Fibroblast of villous mesenchyme (primary cell): ENCODE measurements at places on chromosomes 5 and 9. TPM values are rescaled to one million over a fixed set of nuclear protein-coding genes. Genes with fewer than 3 reads are reported as not detected.

DNA sequence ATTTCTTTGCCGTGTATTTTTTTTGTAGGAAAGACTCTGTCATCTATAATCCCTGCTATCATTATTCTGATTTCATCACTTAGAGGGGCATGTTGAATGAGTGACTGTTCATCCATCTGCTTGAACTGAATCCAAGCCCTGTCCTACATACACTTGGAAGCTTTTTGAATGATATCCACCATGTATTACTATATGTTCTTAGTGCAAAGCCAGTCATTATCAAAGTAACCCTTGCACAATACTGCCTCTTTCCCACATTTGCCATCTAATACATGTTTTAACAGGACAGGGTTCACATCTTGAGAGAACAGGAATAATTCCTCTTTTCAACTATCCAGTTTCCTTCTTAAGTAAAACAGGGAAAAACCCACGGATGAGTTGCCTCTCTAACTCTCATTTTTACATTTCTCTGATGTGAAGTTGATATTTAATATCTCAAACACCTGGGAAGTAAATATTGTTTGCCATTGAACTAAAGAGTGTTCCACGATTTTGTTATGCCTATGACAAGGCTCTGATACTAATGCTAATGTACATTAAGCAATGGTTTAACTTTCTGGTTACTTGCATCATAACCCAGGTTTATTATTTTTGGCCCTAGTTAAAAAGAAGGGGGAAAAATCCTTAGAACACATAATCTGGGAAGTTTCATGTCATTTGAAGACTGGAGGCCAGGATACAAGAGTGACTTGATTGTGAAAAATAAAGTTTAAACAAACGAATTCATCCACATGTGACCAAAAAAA is 103.7 kb upstream of the TARS1 start:
- no peak for DNase-seq

DNA sequence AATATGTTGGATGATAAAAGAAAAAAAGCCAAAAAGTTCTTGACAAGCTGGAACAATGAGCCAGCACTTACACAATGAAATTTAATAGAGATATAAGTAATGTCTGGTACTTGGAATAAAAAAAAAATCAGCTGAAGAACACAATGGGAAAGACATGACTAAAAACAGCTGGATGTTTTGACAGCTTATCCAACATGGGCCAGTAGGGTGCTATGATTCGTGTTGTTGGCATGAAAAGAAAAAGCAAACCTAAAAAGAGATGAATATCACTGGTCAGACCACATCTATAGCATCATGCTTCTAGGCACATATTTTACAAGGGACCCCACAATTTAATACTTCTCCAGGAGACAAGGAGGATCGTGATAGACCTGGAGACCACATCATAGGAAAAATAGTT is 175.3 kb downstream of the ARL15 start:
- no peak for DNase-seq

GRCh38 chr9:71306134-71306533 is 184.7 kb upstream of the TRPM3 start:
- DNase-seq: no peak

GRCh38 chr5:65152131-65152530 is 329.6 kb downstream of the ADAMTS6 start:
- peak; percentile 66 for DNase-seq

- DNase-seq: no peak
Observed at GRCh38 chr9:110499608-110500007, 79.9 kb downstream of the SVEP1 start.

GRCh38 chr5:132475987-132476875 is 14.3 kb downstream of the IRF1 start:
- no peak for DNase-seq

- no peak for DNase-seq
Observed at GRCh38 chr5:99369797-99370593, 441.2 kb upstream of the CHD1 start.

- no peak for DNase-seq
Observed at GRCh38 chr9:35431467-35431866, 58.4 kb upstream of the RUSC2 start.

- no peak for DNase-seq
Observed at GRCh38 chr9:124296094-124296493, 38.3 kb downstream of the NEK6 start.

- DNase-seq: no peak
Observed at GRCh38 chr9:91844190-91844589, 105.8 kb downstream of the ROR2 start.

GRCh38 chr5:68380078-68380477 is 164.5 kb downstream of the PIK3R1 start:
- no peak for DNase-seq

DNA sequence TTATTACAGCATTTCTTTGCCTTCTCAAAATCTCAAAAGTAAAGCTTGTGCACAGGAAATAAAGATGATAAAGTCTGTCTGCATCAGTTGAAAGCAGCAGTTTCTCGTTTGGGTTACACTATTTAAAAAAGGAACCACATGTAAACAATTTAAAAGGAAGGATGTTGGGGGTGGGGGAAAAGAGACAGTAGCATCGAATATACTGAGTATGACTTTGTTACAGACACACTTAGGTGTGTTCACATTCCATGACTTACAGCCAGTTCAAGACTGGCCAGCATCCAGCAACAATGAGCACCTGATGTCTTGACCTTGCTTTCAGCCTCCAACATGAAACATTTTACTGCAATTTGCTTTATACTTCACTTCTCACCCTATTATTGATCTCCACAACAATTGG is 8.7 kb downstream of the GAPT start:
- no peak for DNase-seq

DNA sequence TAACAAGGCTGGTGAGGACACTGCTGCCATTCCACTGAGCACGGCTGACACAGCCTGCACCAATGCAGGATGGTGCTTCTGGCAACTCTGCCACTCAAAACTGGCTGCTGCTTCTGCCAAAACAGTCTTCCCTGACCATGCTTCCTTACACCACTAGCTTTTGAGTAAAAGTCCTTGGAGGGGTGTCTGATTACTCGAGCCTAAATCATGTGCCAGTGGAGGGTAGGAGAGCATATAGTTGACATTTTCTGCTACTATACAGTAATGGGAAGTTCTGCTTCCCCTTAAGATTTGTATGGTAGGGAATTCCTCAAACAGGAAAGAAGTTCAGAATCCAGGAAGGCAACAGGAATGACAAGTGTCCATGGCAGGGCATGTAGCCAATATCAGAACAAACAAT is 12.2 kb upstream of the PJA2 start:
- DNase-seq: no peak

GRCh38 chr5:178323961-178324360 is 91.4 kb upstream of the PHYKPL start:
- no peak for DNase-seq

DNA sequence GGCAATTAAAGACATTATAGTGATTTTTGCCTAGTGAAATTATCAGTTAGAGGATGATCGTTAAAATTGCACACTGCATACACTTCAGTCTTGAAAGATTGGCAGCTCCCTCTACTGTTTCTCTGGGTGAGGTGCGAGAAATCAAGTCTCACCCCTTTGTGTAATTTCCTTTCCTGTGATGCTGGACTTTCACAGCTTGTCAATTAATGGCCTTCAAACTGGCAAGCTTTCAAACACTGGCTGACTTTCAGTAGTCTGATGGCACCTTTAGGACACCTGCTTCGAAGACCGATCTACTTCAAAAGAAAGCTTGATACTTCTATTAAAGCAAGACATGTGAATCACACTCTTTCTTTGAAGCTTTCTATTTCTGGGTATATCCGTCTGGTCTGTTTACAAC is 706.7 kb upstream of the PTPRD start:
- no peak for DNase-seq

GRCh38 chr5:16666130-16666882 is 49.5 kb upstream of the RETREG1 start:
- DNase-seq: no peak

- peak; percentile 59 for DNase-seq
Observed at GRCh38 chr5:33888587-33888986, 3.2 kb downstream of the ADAMTS12 start.

- no peak for DNase-seq
Observed at GRCh38 chr5:76763136-76763535, 47.2 kb downstream of the F2R start.

GRCh38 chr9:86035827-86036440 is 63.4 kb downstream of the GOLM1 start:
- no peak for DNase-seq

GRCh38 chr9:129624947-129625346 is 1.0 kb upstream of the NTMT1 start:
- DNase-seq: peak; percentile 70

GRCh38 chr5:178325311-178325678 is 92.7 kb upstream of the PHYKPL start:
- DNase-seq: no peak

DNA sequence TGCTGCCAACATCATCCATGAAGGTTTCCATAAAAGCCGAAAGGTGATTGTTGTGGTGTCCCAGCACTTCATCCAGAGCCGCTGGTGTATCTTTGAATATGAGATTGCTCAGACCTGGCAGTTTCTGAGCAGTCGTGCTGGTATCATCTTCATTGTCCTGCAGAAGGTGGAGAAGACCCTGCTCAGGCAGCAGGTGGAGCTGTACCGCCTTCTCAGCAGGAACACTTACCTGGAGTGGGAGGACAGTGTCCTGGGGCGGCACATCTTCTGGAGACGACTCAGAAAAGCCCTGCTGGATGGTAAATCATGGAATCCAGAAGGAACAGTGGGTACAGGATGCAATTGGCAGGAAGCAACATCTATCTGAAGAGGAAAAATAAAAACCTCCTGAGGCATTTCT is 10.1 kb downstream of the TLR4 start:
- DNase-seq: no peak

DNA sequence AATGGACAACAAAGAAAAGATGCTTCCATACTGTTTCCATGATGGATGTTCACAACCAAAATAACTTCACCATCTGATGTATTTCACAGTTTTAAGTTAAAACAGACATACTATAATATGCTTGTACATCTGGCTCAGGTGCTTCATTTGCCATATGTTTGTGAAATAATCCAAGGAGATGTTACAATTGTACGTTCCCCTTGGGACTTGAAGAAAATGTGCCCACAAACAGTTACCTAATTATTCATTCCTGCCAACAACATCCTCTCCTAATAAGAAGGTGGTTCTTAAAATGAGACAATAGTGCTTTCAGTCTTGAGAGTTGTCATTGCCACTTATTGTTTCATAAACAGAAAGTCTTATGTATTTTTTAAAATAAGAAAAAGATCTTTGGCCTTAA is 33.1 kb upstream of the SMARCA2 start:
- no peak for DNase-seq

DNA sequence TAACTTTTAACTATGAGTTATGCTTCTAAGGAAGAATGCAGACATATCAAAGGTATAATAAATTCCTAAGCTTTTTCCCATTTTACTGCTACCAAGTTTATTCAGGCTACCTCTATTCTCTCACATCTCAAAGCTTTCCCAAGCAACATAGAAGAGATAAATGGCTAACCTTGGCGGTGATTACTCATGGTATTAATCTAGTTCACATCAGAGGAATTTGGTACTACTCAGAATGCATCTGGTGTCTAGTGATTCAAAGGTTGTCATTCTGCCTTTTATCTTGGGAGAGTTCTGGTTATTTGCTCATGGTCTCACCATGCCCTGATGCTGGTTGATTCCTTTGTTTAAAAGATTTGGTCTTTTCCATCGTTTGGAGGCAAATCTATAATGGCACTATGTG is 182.7 kb downstream of the TAF11L14 start:
- DNase-seq: no peak

DNA sequence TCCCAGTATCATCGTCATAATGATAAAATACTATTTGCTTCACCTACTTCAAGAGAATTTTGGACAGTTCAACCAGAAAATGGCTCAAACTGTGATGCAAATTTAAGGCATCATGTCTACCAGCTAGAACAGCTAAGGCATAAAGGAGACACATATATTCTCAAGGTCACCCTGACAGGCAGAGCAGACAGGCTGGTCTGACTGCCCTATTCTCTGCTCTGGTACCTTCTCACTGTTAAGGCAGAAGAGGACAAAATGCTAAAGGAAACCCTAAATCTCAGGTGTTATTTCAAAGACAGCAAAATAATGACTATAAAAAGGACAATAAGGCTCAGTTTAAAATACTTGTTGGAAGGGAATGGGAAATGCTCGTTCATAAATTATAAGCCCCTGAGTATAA is 87.2 kb downstream of the MRPS27 start:
- DNase-seq: no peak

DNA sequence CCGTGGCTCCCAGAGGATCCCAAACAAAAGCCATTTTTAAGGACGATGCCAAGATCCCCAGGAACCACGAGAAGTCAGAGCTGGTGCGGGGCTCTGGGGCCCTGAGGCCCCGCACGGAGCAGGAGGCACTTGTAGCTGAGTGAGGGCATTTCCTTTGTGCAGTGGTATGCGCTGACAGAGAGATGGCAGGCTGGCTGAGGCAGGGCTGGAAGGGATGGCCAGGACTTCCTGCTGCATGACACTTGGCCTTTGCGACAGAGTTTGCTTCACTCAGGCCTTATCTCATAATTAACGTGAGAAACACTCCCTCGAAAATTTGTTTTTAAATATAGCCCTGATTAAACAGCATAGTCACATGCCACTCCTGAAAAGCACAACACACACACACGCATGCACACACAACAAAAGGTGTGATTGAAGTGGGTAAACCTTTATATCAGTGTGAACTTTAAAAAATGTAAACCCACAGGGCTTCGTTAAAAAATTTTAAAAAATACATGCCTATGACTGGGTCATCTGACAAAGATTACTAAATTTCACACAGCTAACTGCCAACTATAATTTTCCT is 536.6 kb downstream of the PDE4D start:
- peak; percentile 28 for DNase-seq

DNA sequence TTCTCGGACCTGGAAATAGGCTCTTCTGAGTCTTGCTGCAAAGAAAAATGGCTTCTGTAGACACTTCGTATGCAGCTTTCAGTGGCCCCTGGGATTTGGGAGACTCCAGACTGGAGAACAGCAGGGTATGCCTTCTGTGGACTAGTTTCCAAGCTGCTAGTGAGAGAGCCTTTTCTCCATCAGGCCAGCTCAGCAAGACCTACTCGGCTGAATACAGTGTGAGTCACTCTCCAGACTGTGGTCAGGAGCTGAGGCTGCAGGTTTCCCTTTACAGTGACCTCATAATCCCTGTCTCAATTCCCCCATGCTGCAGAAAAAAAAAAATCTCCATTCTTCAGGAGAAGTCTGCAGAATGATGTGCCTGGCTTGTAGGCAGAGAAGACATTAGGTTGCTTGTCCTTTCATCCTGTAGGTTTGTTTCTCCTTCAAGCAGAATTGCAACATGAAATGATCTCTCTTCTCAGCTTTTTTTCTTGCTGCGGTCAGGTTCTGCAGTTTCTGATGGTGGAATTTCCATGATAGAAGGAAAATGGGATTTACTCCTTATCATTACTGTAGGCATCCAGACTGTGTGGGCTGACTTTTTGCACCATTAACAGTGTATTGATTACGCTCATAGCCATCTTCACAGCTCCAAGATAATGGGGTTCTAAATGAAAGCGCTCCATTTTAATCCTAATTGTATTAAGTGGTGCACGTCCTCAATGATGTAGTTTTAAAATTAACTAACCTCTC is 78.3 kb upstream of the TNFSF8 start:
- DNase-seq: peak; percentile 86

Gene CSF2
- 0.43 TPM in 1 of 2 replicates, not detected in the other for total RNA-seq

Gene SOX30
- under 0.01 TPM in 1 of 2 replicates, not detected in the other for total RNA-seq

Gene ENHO
- total RNA-seq: not detected in 2 replicates

Gene ARL14EPL
- total RNA-seq: not detected in 2 replicates

Gene SPARC
- total RNA-seq: 1,969 and 2,230 TPM in 2 replicates

Gene ADRA1B
- under 0.01 and 0.43 TPM in 2 replicates for total RNA-seq

Gene CXXC5
- total RNA-seq: 75.4 and 79.5 TPM in 2 replicates

Gene C7
- total RNA-seq: under 0.01 TPM in 1 of 2 replicates, not detected in the other

Gene MAP1B
- 74.3 and 124 TPM in 2 replicates for total RNA-seq

Gene OR1J4
- not detected in 2 replicates for total RNA-seq

Gene FYB1
- total RNA-seq: not detected in 2 replicates

Gene ANXA6
- 501 and 537 TPM in 2 replicates for total RNA-seq

Gene EIF4E1B
- not detected in 2 replicates for total RNA-seq

Gene TENT4A
- total RNA-seq: 20.0 and 23.3 TPM in 2 replicates

Gene PAM
- total RNA-seq: 196 and 266 TPM in 2 replicates
